Liver (tissue), 10 donors: ENCODE measurements at places on chromosomes 4 and X. TPM values are rescaled to one million over a fixed set of nuclear protein-coding genes. Genes with fewer than 3 reads are reported as not detected.

The ARHGAP6 gene
- 0.84 TPM for total RNA-seq

The SSX7 gene
- total RNA-seq, result not detected

The BGN gene
- 11.7 TPM for total RNA-seq

The COL25A1 gene
- 3.1 TPM for total RNA-seq

The PCSK1N gene
- total RNA-seq, result 5.4 TPM

The PDGFC gene
- 11.1 TPM for total RNA-seq

The SSX2 gene
- total RNA-seq, result not detected

The SERPINA7 gene
- total RNA-seq, result 325 TPM

The ARR3 gene
- total RNA-seq, result not detected

The NEUROG2 gene
- total RNA-seq, result not detected

The ADAMTS3 gene
- 0.25 TPM for total RNA-seq

The MID2 gene
- total RNA-seq, result 3.7 TPM

The CT45A1 gene
- not detected for total RNA-seq

The CYSLTR1 gene
- 3.2 TPM for total RNA-seq

The NRK gene
- total RNA-seq, result 0.61 TPM

The TREX2 gene
- 1.2 TPM for total RNA-seq

The SPRY1 gene
- total RNA-seq, result 11.1 TPM

The ZBTB49 gene
- total RNA-seq, result 2.3 TPM

The SPACA5 gene
- total RNA-seq, result not detected

The NPY5R gene
- total RNA-seq, result 0.50 TPM

The HHIP gene
- 9.7 TPM for total RNA-seq

The GUCY1A1 gene
- total RNA-seq, result 13.5 TPM

The NXF3 gene
- total RNA-seq, result 1.5 TPM

The HMX1 gene
- not detected for total RNA-seq

The ABCG2 gene
- total RNA-seq, result 23.6 TPM
